Stimulated activated CD8-positive, alpha-beta memory T cell treated with anti-CD3 and anti-CD28 coated beads, Interleukin-4, amount 100 ng/mL, for 24 hours (primary cell): ENCODE measurements at places on chromosomes 16 and 17.

DNA sequence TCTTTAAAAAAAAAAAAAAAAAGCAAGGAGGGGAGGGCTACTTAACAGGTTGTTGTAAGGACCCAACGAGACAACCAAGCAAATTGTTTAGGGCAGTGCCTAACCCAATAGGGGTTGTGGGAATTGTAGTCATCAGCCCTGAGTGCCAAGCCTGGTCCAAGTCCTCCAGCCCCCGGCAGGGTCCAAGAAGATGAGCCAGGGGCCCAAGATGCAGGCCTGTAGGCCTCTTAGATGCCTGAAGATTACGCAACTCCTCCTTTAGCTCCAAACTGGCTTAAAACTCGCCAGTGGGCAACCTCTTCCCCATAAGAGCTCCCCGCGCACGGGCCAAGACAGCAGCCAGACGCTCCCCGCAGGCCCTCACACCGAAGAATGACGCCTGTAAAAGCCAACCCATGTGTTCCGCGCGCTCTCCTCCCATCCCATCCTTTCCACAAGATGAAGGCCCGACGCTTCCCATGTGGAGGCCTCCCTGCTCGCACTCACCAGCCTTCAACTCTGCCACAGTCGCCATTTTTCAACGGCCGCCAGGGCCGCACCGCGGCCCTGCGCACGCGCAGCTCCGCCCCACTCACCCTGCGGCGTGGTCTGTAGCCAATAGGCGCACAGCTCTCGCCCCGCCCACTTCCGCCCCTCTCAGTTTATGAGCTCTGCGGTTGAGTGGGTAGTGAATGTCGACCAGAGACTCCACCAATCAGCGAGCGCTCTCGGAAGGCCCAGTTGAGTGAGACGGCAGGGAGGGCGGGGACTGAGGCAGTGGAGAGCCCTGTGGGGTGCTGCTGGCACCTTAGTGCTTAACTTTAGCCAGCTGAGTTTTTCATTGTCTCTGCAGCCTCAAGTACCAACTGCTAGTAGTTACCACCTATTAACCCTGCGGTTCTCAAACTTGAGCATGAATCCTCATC is at the start of gene CEP20:
Gene CEP20 (minus strand): TSS at position 532 of the 905 bp plus-strand sequence. CDS start 18 bp downstream, at position 514.
- DNase-seq = peak; percentile 100

DNA sequence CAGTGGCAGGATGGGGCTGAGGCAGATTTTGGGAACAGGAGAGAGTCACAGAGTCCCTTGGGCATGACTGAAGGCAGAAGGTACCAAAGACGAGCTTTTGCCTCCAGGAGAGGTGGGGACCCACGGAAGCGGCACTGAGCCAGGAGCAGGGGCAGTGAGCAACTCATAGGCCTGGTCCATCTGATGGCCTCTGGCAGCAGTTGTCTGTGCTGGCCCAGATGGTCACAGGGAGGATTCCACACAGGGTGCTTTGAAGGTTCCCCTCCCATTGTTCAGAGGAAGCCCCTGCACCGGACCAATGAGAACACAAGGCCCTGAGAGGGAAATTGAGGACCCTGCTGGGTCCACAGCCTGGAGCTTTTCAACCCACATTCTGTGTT is 360.3 kb upstream of the TNRC6C start:
- DNase-seq = no peak

GRCh38 chr16:2237493-2238149 is 1.4 kb downstream of the DNASE1L2 start:
- no peak for DNase-seq

DNA sequence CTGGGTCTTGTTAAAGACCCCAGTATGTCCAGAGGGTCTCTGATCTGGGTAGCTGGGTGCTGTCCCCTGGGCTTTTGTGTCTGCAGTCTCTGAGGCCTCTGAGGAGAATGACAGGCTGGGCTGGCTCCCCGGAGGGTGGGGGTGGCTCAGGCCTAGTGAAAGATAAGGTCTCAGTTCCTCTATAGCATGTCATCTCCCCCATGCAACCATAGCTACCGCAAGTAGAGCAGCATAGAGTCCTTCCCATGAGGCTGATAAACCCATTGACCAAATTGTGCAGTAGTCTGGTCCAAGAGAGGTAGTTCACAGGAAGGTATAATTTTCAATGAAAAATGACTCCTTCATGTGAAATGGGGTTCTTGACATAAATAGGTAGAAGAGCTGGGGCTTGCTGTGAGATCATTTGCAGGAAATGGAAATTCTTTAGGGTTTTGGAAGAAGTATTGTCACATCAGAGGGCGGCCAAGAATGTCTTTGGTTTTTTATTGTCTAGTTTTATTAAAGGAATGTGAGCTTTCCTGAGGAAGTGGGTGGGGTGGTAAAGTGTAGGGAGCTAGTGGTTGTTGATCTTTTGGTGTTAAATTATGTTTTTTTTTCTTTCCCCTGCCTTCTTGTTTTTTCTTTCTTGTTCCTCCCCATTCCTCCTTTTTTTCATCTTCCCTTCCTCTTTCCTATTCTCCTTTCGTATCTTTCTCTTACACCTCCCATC is 21.0 kb downstream of the SLC7A6OS start:
- DNase-seq = peak; percentile 47

DNA sequence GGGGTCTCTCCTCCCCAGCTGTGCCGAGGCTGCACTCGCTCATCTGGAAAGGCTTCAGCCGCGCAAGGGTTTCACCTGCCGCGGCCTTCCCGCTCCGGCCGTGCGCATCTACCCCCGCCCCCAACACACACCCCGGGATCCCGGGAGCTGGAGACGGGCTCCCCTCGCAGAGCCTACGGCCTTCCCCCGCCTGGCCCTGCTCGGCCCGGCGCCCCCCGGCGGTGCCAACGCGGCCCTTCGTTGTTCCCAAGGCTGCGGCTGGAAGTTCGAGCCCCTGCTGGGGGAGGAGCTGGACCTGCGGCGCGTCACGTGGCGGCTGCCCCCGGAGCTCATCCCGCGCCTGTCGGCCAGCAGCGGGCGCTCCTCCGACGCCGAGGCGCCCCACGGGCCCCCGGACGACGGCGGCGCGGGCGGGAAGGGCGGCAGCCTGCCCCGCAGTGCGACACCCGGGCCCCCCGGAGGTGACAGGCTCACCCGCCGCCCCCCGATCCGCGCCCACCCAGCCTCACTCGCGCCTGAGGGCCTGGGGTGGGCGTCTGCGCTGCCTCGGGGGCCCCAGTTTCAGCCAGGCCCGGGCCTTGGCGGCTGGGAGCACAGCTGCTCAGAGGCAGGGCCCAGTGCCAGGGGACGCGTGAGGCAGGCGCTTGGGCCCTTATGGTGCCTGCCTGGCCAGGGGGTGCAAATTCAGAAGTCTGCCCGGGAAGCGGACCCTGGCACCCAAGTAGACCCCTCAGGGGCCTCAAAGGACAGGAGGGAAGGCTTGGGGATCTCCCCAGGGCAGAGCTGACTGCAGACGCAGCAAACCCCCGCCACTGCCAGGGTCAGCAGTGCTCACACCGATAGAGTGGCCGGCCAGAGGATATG is 11.2 kb downstream of the GALK1 start:
- peak; percentile 64 for DNase-seq

GRCh38 chr17:57761887-57762286 is 16.8 kb upstream of the CCDC182 start:
- no peak for DNase-seq

DNA sequence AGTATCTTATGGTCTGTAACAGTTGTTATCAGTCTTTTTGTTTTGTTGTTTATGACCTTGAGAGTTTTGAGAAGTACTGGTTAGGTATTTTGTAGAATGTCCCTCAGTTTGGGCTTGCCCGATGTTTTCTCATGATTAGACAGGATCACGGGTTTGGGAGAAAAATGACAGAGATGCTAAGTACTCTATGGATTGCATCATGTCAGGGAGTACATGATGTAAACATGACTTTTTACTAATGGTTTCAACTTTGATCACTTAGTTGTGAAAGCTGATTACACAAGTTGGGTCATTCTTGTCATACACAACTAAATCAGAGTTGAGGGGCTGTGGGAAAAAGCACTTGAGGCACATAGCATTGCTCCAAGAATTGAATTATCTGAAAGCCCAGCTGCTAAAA is 94.7 kb upstream of the SIAH1 start:
- no peak for DNase-seq

GRCh38 chr17:42866631-42867575 is 15.9 kb downstream of the AOC3 start:
- DNase-seq = no peak
